ENCODE measurements at places on chromosomes 6 and 20.

DNA sequence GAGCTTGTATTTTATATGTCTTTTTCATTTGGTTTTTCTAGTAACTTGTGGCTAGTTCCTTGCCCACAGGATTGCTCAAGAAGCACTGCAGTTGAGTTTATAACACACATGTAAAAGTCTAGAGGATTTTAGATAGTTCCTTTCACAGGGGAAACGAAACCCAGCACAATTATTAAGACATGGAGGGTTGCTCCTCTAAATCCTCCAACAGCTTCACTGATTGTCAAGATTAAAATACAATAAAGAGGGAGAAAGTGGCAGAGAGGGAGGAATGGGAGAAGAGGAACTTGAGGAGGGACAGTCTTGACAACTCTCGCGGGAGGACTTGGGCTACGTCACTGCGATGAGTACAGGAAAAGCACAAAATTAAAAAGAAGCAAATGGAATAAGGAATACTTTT lies 9.7 kb upstream of the TBC1D7 start:
- DNase-seq, result no peak

DNA sequence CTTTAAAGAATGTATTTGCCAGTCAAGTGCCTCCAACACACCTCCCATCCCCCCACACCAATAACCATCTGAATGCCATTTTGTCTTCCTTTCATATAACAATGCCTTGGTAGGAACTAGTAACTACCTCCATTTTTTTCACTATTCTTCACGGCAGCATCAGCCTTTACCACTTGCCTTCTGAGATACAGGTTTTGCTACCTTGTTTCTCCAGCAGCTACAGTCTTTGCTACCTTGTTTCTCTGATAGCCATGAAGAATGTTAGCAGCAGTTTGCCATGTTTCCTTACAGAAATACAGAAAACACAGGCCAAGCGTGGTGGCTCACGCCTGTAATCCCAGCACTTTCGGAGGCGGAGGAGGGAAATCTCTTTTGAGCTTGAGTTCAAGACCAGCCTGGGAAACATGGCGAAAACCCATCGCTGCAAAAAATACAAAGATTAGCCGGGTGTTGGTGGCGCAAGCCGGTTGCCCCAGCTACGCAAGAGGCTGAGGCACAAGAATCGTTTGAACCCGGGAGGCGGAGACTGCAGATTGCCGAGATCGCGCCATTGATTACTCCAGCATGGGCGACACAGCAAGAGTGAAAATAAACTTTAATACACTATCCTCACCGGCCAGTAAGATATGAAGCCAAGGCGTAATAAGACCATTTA lies 100.9 kb downstream of the HFE start:
- DNase-seq, result no peak

DNA sequence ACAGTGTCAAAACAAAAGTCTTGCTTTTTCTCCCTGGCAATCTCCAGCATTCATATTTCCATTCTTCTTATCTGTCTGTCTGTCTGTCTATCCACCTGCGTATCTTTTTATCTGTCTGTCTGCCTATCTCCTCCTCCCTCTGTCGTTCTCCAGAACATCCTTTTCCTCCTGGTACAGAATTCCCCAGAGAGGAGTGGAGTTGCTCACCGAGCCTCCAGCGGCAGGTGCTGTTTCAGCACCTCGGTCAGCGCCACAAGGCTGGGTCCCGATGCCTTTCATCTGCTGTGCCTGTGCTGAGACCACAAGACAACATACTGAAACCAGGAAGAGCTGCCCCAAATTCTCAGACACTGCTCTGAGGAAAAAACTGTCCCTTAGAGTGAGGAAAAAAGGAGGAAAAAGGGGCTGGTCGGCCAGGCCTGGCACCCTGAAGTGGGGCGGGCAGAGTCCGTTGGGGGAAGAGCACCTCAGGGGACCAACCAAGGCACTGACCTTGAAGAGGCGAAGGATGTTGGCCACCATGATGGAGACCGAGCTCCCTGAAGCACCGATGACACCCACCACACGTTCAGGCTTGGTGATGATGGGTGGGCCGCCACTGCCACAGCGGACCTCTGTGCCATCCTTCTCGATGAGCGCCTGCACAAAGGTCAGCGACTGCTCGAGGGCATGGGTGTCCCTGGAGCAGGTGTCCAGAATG lies 13.3 kb downstream of the GRM4 start:
- DNase-seq, result no peak

GRCh38 chr20:32463642-32464400 lies 105.7 kb downstream of the ASXL1 start:
- no peak for DNase-seq

DNA sequence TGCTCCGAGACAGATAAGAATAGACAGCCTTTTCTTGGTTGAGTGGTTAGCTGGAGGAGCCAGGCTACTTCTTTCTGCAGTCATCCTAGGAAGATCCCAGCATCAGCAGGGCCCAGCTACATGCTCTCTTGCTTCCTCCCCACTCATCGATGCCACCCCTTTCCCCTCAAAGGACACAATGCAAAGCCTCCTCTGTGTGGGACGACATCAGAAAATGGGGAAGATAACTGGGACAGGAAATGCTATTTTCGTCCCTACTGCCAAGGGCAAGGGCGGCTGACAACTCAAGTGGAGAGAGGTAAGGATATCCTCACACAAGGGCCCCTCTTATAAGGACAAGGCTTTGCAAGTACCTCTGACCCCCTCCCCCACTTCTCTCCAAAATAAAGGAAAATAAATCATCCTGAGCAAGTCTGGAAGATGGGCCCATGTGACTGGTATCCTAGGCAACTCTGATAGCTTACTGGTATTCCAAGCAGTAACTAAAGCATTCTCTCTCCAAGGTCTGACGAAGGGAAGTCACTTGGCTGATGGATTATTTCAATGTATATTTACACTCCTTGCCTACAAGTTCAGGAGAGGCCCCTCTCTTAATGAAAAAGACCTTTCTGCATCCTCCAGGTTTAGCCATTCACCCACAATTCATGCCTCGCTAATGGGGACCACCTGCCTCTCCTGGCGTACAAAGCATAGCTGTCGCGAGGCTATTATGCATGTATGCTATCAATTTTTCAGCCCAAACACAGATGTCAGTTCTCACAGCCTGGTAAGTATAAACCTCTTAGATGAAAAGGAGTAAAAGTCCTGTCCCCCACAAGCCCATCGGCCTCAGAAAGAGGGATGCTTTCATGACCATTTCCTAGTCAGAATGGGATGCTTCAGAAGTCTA lies 11.3 kb downstream of the ELMO2 start:
- no peak for DNase-seq

DNA sequence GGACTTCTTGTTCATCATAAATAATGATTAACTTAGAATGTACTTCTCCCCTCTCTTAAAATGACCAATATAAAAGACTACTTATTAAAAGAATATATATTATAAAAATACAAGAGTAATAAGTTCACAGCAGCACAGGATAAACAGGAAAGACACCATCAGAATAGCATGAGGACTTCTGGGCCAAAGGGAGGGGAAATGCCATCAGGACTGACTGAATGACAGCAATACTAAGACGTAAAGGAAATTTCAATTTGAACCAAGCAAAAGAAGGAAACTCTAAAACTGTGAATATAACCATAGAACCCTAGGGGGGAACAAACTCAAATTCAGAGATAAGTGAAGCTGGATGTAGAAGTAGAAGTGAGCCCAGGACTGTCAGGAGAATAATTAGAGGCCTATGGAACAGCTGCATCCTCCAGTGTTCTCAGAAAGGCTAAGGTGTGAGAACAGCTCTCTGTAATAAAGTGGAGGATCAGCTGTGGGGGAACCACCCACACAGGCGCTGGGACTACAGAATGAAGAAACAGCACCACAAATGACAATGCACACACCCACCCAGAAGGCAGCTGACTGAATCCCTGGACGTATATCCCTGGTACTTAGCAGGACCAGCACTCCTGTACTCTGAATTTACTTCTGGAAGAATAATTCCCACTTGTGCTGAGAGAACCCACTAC lies 37.8 kb downstream of the ZHX3 start:
- no peak for DNase-seq

Data from SK-N-MC (cell line).